ENCODE measurements at places on chromosomes 5 and 9.

DNA sequence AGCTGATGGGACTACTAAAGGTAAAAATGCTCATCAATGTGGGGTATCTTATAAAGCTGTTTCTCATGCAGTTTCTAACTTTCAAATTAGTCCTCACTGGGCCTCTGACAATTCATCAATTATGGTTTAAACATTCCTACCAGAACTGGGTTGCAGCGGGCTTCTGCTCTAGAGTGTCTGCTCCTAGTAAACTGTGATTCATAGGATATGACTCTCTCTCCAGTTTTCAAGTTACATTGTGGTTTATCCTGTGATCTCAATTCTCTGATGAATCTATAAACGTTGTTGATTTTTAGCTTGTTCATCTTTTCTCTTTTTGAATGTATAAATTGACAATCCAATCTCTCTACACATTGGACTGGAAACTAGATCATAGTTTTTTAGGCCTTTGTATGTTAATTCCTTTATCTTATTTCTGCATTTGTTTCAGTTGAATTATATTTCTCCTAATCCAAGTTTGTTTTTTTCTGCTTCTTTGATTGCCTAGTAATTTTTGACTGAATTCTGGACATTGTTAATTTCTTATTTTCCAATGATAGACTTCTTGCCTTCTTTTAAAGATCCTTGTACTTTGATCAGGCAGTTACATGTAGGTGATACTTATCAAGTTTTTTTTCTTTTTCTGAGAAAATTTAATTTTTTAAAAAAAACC, 822.6 kb downstream of the TLE1 start:
- no peak for DNase-seq

DNA sequence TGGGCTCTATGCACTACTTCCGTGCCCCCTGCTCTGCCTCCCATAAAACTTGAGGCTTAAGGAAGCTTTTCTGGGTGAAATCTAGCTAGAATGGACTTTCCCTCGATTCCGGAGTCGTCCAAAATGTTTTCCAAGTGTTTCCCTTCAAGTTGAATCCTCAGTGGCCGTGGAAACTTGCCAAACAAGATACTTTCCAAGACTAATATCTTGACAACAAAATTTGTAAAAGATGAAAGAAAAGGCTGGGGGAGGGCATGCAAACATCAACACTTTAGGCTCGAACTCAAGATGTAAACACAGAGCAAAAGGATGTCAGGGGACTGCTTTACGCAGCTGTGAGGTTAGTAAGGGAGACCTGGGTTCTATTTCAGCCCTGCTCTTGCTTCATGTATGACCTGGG, 482.8 kb upstream of the KLF4 start:
- no peak for DNase-seq

- no peak for DNase-seq
Measured at GRCh38 chr9:111925784-111926183, 29.2 kb downstream of the UGCG start.

DNA sequence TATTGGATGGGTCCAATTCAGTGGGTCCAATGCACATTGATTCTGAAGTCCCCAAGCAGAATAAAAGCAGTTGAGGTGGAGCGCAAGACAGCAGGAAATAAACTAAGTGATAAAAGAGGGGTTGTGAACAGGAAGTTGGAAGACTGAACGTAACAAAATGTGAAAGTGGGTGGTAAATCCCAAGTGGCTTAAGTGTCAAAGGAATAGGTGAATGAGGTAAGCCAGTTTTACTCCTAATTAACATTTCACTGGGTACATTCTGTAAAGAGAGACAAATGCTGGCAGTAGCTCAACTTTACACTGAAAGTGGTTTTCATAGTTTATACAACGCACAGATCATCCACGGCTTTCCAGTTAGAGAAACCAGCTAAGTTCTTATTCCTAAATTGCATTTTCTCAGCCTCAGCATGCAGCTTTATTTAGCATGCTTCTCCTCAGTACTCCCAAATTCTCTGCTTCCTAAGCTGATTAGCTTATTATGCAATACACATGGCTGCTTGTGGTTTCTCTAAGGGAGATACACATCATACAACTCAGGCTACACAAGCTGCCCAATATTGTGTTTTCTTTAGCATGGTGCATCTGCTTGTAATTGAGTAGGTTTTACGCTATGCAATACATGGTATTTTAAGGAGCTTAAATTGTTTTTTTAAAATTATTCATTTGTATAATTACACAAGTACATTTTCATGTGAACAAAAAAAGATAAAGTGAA, 34.2 kb upstream of the HSD17B4 start:
- no peak for DNase-seq

DNA sequence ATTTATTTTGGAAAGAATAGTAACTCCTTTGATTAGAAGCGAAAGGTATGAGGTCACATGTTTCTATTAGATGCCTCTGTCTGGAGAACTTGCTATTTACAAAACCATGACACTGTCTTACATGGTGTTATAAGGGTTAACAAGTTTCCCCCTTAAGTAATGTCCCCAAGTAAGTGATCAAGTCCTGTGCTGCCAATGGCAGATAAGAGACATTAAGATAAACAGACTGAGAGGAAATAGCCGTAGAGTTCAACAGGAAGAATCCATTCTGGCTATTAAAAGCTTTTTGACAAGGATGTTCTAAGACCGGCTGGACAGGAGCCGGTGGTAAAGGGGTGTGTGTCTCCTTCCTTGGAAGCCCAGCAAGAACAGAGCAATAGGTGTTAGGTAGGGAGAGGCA, 257.5 kb downstream of the GADD45G start:
- DNase-seq: no peak

GRCh38 chr5:59117320-59117719, 534.4 kb downstream of the RAB3C start:
- no peak for DNase-seq

DNA sequence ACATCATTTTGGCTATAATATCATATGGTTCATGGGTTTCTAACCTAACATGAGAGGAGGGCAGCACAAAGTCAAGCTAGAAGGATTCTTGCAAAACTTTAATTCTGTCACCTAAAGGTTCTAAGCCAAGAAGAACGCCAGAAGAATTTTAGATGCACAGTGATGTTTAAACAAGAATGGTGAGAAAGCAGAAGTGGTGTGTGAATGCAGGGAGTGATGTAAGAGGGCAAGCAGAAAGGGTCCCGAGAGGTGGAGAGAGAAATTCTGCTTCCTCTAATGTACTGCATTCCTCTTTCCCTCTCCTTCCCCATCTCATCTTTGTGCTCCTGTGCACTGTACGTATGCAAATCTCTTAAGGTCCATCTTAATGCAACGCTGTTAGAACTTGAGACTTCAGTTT, 2.1 kb upstream of the TRMO start:
- no peak for DNase-seq

- DNase-seq: no peak
Measured at GRCh38 chr5:32207355-32207634, 33.2 kb upstream of the GOLPH3 start.

DNA sequence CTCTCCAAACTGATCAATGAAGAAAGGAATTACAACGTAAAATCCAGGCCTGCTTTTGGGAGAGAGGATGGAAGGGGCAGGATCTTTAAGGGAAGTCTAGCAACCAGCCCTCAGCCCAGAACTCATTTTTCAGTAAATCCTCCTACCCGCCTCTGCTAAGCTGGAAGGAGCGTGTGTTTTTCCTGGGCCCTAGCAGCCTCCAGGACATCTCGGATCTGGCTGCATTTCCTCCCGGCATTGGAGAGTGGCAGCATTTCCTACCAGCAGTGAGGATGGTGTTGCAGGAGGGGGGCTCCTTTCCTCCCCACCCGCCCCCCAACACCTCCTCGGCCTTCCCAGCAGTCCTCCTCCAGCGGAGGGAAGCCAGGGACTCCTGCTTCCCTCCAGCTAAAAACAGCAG, 54.5 kb downstream of the DCP2 start:
- no peak for DNase-seq

DNA sequence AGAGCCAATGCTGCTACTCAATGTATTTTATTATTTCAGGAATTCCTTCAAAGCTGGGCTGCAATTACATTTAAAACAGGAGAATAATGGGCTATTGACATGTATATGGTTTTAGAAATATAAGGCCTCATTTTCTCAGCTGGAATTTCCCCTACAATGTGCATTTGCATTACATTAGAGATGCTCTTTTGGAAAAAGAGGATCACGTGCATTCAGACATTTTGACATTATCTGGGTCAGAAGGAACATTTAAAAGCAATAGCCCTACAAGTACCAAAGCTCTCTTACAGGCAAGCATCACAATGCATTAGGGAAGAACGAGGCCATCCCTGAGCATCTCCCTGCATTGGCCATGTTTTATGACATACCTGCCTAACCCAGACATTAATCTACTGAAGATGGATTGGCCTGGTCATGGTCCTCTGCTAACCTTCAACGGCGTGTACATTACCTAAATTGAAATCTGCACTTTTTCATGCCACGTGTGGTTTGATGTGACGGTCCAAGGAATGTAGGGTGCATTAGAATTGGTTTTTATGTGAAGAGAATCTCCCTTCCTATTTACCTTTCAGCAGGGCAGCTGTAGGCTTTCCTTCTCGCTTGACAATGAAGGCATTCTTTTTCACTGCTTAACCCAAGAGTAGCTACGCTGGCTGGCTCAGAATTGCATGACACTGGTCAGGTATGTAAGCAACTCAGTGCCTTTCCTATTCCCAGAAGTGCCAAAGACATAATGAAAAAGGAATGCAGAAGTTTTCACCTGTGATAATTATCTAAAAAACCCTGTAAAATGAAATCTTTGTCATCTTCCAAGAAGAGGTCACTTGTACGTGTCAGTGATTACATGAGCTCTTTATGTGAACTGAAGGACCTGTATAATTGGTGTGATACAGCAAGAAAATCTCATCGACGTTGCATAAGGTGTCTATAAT, 212.3 kb upstream of the MPDZ start:
- no peak for DNase-seq

DNA sequence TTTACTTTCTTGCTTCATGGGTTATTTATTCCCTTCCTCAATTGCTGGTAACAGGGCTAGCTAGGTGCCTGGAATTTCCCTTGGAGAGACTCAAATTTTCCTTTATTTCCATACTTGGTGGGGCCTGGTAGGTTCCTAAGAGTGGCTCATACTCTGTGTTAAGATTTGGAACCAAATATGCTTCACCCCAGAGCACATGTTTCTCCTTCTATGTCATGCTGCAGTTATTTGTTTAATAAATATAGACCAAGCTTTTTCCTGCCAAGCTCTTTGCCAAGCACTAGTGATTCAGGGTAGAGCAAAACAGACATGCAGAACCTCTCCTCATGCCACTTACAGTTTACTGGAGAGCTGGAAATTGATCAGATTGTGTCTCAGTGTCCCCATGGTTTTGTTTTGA, 290.3 kb upstream of the SGCD start:
- DNase-seq: no peak

DNA sequence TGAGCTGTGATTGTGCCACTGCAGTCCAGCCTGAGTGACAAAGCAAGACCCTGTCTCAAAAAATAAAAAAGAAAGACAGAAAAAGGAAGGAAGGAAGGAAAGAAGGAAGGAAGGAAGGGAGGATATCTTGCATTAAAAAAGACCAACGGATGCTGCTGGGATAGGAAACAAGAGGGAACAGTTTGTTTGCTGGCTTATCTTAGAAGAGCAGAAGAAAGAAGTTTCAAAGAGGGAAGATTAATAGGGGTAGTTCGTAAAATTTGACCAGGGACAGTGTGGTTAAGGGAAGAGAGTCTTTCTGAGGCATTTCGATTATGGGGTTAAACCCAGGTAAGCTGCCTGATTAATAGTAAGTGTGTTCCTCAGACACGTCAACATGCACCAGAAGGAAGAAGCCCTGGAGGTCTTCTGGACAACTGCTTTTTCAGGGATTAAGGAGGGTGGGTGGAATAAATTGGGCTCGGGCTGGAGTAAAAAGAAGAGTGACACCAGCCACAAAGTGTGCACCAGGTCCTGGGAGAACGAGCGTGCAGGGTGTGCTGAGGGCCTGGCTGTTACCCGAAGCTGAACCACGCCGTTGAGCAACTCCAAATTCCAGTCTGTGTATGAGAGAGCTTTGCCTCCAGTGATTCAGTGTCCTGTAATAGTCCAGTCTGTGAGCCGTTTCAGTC, 24.8 kb downstream of the FYB1 start:
- no peak for DNase-seq

DNA sequence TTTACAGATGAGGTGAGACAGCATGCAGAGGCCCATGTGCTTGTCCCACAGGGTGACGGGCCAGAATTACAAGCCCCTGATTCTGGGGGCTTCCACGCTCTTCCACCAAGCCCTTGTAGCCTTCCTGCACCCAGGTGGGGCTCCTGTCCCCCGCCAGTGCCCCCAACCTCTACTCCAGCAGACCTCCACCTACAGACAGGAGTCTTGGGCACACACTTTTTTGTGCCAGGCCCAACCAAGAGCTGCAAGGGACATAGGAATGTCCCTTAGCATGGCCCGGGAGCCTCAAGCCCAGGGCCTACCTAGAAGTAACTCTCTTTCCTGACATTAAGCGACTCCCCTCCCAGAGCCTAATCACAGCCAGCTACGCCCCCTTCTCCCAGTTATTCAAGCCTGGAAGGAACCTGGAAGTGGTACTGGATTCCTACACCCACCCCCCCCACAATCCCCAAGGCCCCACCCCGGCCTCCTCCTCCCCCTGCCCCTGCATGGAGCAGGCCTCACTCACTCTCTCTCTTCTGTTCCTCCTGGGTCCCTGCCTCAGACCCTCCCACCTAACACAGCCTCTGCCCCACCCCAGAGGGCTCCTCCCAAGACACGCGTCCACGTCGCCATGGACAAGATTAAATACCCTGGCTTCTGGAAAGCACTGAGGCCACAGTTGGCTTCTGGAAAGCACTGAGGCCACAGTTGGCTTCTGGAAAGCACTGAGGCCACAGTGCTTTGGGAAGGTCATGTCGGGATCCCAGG, 30.5 kb downstream of the ADAMTS2 start:
- DNase-seq: no peak

DNA sequence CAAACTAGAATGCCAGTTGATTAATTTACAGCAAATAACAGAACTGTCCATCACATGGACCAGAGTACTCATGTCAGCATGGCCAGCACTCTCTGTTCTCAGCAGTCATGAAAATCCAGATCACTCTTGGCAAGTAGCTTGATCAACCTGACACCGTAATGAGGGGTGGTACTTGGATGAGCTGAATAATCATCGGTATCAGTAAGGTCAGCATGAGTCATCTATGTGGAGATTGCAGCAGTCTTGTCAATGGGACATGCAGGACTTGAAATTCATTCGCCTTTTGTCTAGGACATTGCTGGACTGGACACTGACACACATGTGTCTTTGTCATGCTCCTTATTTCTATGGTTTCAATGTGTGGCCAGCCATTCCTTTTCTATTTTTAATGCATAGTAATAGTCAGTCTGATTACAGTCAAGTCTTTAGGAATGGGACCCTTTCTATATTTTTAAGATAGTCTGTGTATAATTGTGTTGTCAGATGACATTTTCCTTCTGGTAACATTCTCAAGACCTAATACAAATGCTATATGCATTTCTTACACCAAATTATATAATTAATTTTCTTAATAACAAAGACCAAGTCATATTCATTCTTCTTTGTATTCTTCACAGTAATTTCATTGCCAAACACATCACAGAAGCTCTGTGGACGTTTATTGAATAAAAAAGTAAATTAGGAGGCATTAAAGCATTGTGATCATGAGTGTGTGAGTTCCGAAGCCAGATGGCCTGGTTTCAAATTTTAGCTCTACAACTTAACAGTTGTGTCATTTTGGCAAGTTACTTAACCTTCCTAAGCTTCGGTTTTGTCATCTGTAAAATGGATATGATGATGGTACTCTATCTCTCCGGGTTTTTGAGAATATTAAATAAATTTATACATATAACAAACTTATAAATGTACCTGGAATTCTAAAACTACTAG, 57.4 kb downstream of the ADAMTSL1 start:
- DNase-seq: no peak

GRCh38 chr5:101212942-101213514, 309.9 kb upstream of the ST8SIA4 start:
- peak; percentile 25 for DNase-seq
